ENCODE measurements at places on chromosomes 13 and 19. TPM values are rescaled to one million over a fixed set of nuclear protein-coding genes. Genes with fewer than 3 reads are reported as not detected.

The NLRP4 gene
- not detected for total RNA-seq

The CEACAM21 gene
- total RNA-seq: 2.4 TPM

The MADCAM1 gene
- 5.8 TPM for total RNA-seq

The KPTN gene
- 16.3 TPM for total RNA-seq

DNA sequence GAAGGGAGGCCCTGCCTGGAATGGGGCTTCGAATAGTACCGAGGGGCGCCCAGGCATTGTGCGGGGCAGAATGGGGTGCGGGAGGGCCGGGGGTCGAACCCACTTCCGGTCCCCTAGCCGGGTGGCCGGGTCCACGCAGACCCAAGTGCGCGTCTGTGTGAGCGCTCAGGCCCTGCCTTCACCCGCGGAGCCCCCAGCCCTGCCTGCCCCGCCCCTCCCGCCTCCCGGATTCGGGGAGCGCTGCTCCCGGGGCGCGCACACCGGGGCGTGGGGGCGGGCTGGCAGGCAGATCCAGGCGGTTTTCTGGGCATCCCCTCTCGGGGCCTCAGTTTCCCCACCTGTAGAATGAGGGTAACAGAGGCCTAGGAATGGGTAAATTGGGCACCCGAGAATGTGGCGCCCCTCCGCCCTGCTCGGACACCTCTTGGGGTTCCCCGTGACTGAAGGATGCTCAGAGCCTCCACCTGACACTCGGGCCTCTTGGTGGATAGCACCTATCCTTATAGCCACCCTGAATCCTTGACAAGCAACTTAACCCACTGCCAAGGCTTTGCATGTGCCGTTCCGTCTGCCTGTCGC, 682 bp downstream of the PIK3R2 start:
- DNase-seq: no peak

GRCh38 chr19:42571116-42571515, 23.6 kb downstream of the CEACAM8 start:
- DNase-seq: no peak

DNA sequence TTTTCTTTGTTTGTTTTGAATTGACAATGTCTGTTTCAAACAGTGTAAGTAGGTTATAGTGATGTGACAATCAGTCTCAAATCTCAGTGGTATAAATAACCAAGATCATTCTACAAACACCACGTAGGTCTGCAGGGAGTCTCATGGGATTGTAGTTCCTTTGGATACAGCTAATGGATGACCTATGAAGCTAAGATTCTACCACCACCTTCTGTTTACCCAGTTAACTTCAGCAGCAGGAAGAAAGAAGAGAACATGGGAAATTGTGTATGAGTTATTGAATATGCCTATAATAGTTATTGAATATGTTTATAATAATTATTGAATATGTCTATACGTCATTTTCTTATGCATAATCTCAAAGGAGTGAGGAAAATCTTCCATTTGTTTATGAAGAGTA, 63.9 kb upstream of the SLITRK5 start:
- DNase-seq: no peak

DNA sequence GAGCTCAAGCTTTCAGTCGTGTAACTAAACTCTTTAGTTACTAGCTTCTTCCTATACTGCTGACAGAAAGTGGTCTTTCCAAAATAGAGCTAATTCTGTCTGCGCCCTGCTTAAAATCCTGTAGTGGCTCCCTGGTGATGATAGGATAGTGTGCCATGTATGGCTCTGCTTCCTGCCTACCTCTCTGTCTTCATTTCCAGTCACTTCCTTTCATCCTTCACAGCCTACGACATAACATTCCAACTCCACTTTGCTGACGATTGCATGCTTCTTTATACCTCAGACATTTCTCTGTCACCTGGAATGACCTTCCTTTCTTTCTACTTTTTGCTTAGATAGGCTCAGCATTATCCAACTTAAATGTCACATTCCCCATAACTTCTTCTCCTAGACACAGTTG, 190.8 kb downstream of the MAB21L1 start:
- no peak for DNase-seq

- no peak for DNase-seq
Observed at GRCh38 chr19:32450217-32450616, 44.6 kb downstream of the DPY19L3 start.

GRCh38 chr13:85520445-85520844, 278.8 kb downstream of the SLITRK6 start:
- no peak for DNase-seq

DNA sequence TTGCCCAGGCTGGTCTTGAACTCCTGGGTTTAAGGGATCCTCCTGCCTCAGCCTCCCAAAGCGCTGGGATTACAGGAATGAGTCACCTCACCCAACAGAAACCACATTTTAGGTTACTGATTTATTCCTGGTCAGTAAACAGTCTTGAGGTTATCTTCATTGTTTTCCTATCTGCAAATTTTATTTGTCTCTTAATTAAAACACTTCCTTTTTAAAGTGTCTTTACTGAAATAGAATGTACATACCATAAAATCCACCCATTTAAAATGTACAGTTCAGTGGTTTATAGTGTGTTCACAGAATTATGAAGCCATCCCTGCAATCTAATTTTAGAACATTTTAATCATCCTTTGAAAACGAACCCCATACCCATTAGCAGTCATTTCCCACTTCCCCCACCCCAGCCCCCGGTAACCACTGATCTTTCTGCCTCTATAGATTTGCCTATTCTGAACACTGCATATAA, 63.0 kb downstream of the MAP4K1 start:
- DNase-seq: no peak
